COLO829 (cell line): ENCODE measurements at places on chromosomes 5 and 9.

- no peak for DNase-seq
These were observed 18.5 kb downstream of the PDZD2 start for GRCh38 chr5:31657315-31657979.

DNA sequence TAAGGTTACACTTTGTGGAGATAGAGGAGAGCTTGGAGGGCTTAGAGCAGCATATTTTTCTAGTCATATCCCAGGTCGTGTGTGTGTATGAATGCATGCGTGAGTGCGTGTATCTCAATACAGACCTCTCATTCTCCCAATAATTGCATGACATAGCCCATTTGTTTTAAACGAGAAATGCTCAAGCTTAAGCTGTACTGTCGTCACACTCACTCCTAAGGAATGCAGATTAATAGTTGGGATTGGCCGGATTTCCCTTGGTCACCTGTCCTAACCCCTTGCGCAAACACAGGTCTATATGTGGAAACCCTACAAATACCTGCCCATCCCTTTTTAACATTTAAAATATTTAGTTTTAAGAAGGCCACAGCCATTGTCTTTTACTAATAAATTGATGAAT lies 165.8 kb downstream of the SEMA5A start:
- no peak for DNase-seq

- no peak for DNase-seq
These were observed 421.8 kb downstream of the MTRR start for GRCh38 chr5:8290721-8291120.

- DNase-seq: no peak
These were observed 45.3 kb upstream of the ACTBL2 start for GRCh38 chr5:57527870-57528269.

DNA sequence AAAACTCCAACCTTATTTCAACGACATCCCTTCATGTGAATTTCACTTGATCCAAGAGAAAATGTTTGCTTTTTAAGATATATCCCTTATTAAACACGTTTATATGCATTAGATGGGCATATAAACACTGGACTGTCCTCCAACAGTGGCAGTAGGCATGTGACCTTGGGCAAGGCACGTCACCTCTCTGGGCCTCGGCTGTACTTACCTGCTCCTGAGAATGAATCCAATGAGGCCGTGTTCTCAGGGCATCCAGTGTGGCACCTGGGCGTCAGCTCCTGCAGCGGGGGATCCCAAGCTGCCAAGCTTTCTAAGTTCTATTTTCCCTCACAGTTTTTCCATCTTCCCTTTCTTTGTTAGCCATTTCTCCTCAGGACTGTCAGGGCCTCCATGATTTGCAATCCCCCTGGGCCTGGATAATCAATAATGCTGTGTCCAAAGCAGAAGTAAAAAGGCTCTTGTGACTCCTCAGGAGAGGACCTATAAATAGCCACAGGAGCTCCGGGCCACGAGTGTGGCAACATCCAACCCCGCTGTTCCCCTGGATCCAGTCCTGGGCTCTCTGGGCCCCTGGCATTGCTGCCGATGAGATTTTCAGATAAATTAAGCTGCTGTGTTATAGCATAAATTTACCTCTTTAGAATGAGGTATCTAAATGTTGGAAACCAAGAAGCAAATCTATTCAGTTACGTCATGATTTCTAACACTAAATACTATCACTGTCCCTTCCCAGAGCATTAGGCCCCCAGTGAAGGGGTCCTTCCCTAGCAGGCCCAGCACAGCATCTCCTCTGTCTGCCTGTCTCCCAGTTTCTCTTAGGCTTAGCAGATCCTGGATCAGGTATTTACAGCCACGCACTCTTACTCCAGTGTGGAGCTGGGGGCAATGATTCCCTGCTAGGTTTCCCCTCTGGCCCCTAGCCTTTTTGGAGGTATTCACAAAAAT lies 76.8 kb downstream of the PTPN3 start:
- no peak for DNase-seq
